NCI-H2171 (cell line): ENCODE measurements at places on chromosomes 16 and 17.

DNA sequence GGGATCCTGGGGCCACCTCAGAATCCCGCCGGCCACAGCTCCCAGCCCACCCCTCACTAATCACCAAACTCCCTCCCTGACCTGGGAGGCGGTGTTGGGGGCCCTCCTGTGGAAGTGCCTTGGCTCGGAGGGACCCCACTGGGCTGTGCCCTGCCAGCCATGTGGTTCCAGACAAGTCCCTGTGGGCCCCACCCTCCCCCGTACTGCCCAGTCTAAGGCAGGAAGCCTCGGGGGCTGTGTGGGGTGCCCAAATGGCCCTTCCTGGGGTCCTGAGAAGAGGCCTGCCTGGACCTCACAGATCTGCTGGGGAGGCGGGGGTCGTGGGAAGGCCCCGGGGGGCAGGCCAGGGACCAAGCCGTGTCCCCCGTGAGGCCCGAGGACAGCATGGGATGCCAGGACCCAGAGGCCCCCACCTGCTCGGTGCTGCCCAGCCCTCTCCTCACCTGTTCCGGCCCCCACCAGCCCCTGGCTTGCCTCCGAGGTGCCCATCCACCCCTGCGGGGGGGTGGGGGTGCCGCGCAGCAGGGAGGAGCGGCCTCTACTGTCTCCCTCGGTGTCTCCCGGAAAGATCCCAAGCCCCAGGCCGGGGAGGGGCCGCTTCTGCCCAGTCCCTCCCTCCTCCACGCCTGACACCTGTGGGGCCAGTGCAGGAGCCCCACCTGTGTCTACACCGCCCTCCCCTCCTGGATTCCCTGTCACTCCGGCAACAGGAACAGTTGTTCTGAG, 9.3 kb upstream of the KREMEN2 start:
- no peak for DNase-seq

- DNase-seq: no peak
Measured at GRCh38 chr16:28880589-28880915, 2.3 kb downstream of the ATP2A1 start.

DNA sequence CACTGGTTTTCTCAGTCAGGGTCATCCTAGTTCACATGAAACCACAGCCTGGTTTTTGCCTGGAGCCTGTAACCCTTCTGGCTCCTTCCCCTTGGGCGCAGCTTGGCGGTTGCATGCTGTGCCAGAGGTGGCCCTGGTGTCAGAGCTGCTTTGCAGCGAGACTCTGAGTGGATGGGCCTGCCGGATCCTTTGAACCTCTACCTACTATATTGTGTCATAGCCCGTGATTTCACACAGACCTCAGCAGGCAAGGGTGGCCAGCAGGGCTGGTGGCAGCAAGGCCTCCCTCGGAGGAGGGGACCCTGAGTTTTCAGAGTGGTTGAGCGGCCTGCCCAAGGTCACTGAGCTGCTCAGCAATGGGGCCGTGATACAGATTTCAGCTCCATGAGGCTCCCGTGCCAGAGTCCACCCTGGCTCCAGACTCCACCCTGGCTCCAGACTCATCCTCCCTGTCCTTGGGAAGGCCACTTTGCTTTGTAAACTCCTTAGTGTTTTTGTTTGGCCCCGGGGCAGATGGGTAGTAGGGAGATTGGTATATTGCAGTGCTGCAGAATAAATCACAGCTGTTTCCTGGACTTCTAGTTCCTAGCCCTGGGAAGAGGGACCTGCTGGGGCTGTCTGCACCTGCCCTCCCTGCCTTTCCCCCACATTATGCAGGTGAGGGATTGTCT, 9.7 kb downstream of the MPRIP start:
- DNase-seq: no peak

GRCh38 chr16:11034481-11034931, 90.1 kb downstream of the CLEC16A start:
- DNase-seq: no peak

DNA sequence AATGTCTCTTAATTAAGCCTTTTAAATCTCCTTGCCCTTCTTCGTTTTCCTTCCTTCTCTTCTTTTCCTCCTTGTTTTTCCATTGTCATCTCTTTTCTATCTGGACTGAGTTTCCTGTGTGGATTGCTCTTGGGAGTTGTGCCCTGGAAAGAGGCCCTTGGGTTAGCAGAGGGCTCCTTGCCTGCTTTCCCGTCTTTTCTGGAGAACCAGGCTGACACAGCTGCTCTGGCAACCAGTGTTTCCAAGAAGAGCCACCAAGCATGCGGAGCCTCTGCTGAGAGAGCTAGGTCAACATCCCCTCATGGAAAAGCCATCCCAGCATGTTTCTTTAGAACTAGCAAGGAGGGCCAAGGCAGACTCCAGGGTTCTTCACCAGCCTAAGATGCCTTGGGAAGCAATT, 75.4 kb downstream of the HLF start:
- no peak for DNase-seq

GRCh38 chr17:66021757-66022156, 170.2 kb downstream of the CEP112 start:
- no peak for DNase-seq

- DNase-seq: peak; percentile 63
Measured at GRCh38 chr17:3965118-3965800, 1.0 kb upstream of the ATP2A3 start.

DNA sequence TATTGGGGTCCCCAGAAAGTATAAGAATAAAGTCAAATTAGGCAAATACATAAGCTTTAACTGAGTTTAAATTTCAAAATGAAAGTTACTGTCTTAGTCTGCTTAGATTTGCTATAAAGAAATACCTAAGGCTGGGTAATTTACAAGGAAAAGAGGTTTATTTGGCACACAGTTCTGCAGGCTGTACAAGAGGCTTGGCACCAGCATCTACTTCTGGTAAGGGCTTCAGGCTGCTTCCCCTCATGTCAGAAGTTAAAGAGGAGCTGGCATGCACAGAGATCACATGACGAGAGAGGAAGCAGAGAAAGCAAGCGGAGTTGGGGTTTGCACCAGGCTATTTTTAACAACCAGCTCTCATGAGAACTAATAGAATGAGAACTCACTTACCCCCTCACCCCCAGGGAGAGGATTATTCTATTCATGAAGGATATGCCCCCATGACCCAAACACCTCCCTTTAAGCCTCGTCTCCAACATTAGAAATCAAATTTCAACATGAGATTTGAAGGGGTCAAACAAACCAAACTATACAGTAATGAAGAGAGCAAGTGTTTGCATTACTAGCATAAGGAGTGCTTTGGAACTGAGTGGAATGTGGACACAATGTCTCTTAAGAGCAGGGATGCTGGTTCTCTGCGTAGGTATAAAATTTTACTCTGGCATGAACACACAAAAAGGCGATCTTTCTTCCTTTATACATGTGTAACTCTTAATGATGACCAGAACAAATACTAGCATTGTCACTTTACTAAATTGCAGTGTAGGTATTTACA, 292.8 kb upstream of the PMFBP1 start:
- DNase-seq: no peak

- DNase-seq: no peak
Measured at GRCh38 chr16:87939562-87940423, 3.5 kb upstream of the CA5A start.

DNA sequence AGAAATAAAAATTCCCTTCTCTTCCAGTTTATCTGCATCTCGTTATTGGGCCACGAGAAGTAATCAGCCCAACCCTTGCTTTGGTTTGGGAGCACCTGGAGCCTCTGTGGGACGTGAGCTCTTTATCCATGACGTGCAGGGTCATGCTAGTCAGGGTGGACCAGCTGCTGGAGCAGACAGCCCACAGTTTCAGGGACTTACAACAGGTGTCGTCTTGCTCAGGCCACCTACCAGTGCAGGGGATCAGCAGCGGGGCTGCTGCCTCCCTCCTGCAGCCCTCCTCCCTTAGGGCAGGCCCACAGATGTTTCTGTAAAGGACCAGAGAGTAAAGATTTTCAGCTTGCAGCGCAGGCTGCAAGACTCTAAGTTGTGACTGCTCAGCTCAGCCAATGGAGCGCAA, 16.9 kb downstream of the ADAD2 start:
- peak; percentile 15 for DNase-seq

GRCh38 chr16:53876811-53877210, 172.9 kb downstream of the FTO start:
- DNase-seq: no peak

GRCh38 chr17:8413328-8413727, 15.7 kb upstream of the RNF222 start:
- DNase-seq: no peak

DNA sequence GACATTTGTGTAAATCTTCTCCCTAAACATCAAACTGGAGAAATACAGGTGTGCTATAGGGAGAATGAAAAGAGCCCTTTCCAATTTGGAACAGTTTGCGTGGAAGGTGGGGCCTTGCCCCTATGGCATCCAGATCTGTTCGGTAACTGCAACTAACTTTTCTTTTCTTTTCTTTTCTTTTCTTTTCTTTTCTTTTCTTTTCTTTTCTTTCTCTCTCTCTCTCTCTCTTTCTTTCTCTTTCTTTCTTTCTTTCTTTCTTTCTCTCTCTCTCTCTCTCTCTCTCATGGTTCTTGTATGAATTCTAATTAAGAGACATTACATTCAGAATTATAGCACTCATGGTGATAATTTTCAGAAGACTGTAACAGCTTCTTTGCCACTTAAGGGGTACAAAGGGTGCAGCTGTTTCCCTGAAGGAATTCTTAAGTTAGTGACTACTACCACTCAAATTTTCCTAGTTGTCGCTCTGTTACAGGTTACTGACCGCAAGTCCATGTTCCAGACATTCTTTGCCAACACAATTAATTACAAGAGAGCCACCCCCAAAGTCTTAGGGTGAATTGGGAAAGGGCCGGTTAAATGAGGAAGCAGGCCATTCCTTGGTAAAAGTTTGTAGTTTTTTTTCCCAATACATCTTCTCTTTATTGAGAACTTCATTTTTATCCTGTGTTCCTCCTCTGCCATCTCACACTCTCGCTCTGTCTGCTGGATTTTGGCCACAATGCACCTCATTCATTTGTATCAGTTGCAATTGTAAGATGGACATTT, 69.8 kb downstream of the KSR1 start:
- no peak for DNase-seq

DNA sequence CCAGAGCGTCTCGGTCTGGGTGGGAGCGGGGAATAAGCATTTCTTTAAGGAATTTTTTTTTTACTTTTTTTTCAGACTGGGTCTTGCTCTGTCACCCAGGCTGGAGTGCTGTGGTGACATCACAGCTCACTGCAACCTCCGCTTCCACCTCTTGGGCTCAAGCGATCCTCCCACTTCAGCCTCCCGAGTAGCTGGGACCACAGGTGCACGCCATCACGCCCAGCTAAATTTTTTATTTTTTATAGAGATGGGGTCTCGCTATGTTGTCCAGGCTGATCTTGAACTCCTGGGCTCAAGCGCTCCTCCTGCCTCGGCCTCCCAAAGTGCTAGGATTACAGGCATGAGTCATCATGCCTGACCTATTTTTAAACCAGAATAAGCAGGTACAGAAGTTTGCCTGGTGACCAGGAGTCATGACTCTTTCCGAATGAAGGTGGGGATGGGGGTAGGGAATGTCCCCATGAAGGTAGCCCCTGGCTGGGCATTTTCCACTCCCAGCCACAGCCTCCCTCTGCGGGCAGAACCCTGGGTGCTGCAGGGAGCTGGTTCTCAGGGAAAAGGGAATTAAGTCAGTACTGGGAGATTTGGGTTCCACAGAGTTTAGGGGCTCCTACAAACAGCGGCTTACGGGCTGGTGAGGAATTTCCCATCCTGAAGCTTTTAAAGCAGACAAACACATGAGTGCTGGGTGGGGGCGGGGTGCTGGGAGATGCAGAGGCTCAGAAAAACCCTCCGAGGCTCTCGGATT, 48.3 kb downstream of the TBC1D16 start:
- DNase-seq: no peak

DNA sequence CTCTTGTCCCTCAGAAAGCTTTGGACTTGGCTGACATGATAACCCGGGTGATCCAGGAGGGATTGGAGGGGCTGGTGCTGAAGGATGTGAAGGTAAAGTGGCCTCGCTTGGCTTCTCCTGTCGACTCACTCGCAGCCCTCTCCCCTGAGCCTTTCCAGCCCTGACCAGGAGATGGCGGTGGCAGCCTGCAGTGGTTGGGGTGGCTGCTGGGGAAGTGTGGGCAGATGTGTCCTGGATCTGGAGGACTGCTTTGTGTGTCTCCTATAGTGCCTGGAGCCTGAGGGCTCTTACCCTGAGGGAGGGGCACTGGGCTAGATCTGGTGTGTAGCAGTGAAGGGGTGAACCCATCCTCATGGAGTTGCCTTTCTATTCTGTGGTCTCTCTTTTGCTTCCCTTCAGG, 17.9 kb downstream of the LIG3 start:
- DNase-seq: peak; percentile 5

- DNase-seq: no peak
Measured at GRCh38 chr17:17216776-17217175, 10.6 kb upstream of the PLD6 start.

DNA sequence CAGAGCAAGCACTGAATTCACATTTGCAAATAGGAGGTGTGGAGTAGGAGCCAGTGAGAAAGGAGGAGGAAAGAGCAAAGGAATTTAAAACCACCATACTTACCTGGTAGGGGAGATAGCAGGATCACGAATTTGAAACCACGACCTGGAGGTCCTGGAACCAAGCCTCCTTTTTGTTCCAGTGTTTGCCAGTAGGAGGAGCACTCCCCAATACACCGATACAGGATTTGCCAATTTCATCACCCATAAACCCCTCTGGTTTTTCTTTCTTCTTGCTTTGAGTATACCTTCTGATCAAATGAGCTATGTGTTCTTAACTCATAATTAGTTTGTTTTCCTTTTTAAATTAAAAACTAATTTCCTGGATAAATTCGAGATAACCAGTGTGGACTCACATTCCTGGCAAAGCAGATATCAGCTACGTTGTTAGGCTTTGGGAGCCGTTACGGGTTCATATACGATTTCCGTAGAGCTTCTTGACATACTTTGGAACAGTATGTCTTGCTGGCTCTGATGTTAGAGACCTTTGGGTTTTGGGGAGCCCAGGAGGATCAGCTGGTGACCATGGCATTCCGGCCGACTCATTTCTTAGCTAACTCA, 22.7 kb downstream of the BCO1 start:
- DNase-seq: no peak

GRCh38 chr17:40516581-40517285, 15.3 kb upstream of the TNS4 start:
- no peak for DNase-seq

- no peak for DNase-seq
Measured at GRCh38 chr17:64110379-64111152, 19.4 kb downstream of the ERN1 start.

- DNase-seq: no peak
Measured at GRCh38 chr16:14491861-14492529, 138.1 kb downstream of the PARN start.

DNA sequence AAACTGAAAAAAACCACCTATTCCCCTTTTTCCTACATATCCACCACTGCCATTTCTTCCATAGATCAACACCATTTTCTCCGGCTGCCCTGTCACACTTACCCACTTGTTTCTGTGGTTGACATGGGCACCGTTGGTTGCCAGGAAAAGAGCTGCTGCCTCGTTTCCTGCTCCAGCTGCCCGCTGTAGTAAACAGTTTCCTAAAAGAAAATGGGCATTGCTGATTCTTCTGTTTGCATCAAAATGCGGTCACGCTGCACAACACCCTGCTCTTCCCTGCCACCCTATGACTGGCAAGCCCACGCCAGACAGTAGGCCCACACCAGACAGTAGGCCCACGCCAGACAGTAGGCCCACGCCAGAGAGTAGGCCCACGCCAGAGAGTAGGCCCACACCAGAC, 46.3 kb downstream of the CYB5D2 start:
- DNase-seq: no peak
